ENCODE measurements at places on chromosomes 3 and 15.

- no peak for DNase-seq
Measured at GRCh38 chr3:181230258-181230657, 240.7 kb upstream of the DNAJC19 start.

GRCh38 chr3:135618123-135618522, 347.4 kb upstream of the PPP2R3A start:
- no peak for DNase-seq

- no peak for DNase-seq
Measured at GRCh38 chr15:68991723-68992122, 22.8 kb upstream of the NOX5 start.

- no peak for DNase-seq
Measured at GRCh38 chr15:66996094-66996493, 69.3 kb upstream of the SMAD3 start.

GRCh38 chr3:187434524-187434923, 66.3 kb downstream of the RTP4 start:
- no peak for DNase-seq

- no peak for DNase-seq
Measured at GRCh38 chr3:17806201-17806600, 63.8 kb upstream of the TBC1D5 start.

DNA sequence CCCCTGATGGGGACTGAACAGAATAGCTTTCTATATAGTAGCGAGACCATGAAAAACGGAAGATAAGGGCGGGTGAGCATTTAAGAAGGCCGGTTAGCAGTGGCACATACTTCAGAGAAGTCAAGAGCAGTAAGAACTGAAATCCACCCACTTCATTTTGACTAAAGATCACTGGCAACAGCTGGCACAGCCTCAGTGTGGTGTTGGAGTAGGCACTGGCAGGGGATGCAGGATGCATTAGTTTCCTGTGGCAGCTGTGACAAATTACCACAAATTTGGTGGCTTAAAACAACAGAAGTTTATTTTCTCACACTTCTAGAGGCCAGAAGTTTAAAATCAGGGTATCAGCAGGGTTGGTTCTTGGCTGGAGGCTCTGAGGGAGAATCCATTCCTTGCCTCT, 176.5 kb downstream of the ADAMTSL3 start:
- no peak for DNase-seq

- DNase-seq = no peak
Measured at GRCh38 chr3:34634939-34635338, 836.5 kb downstream of the PDCD6IP start.

- no peak for DNase-seq
Measured at GRCh38 chr3:120649830-120650233, 32.2 kb downstream of the HGD start.

DNA sequence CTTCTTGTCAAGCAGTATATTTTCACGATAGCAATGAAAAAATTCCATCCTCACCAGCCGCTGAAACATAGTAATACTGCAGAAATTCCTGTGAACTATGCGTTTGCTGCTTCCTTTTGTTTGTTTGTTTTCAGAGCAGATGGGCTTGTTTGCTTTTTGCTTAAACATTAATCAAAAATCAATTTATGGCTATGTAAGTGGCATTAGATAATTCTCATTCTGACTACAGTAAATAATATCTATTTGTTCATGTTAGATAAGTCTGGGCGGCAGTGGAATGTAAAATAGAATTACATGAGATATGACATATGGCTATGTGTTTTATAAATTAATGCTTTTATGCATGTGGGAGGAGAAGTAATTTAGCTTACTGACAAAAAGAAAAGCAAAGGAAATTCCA, 163.7 kb downstream of the PGPEP1L start:
- DNase-seq = no peak

DNA sequence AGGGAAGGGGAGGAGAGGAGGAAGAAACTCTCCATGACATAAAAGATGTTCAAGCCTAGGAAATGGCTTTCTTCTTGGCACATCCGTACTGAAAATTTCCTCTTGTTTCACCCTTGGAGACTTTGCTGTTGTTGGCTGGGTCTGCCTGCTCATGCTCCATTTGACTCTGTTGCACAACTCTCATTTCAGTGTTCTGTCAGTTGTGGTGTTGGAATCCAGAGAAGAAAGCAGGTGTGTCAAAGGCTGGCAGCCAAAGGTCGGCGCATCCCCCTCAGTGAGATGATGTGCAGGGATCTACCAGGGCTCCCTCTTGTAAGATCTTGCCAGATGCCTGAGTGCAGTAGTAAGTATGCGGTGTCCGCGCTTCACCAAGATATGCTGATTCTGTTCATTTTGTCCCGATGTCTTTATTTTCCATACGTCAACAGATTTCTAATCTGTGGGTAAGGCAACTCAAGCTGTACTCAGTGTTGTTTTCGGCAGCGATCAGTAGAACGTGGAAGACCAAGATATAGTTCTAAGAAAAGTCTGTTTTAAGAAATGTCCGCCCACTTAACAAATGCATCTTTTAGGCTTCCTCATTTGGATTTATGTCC, 265.2 kb upstream of the GOLGA6L4 start:
- DNase-seq = no peak

DNA sequence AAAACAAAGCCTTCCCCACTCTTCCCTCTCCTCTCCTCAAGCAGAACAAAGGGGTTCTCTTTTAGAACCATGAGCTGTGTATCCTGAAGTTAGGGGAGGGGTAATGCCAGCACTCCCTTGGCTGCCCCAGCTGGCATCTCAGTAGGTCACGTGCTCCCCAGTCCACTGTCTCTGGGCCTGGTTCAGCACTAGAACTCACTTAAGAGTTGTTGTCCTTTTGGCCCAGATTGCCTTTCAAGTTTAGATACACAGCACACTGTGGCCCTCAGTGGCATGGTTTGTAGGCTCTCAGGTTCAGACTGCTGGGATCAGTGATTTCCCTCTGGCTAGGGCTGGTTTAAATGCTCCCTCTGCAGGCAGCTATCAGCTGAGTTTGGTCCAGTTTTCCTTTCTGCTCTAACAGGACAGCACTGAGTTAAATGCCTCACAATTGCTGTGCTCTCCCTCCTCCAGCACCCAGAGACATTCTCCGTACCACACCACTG, 188.4 kb upstream of the ST8SIA2 start:
- DNase-seq = no peak

DNA sequence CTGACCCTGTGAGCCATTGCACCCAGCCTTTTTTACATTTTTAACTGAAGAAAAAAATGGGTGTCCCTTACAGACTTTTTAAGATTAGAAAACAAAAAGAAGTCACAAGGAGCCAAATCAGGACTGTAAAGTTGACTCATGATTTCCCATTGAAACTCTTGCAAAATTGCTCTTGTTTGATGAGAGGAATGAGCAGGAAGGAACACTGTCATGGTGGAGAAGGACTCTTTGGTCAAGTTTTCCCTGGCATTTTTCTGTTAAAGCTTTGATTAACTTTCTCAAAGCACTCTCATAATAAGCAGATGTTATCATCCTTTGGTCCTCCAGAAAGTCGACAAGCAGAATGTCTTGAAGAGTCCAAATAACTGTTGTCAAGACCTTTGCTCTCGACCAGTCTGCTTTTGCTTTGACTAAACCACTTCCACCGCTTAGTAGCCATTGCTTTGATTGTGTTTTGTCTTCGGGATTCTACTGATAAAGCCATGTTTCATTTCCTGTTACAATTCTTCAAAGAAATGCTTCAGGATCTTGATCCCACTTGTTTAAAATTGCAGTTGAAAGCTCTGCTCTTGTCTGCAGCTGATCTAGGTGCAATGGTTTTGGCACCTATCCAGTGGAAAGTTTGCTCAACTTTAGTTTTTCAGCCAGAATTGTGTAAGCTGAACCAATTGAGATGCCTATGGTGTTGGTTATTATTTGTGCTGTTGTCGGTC, 369.4 kb downstream of the MAGI1 start:
- no peak for DNase-seq

- DNase-seq = no peak
Measured at GRCh38 chr3:45056608-45057301, 30.7 kb downstream of the CLEC3B start.

- peak; percentile 40 for DNase-seq
Measured at GRCh38 chr3:113255100-113255853, 43.9 kb downstream of the BOC start.

GRCh38 chr3:47019201-47019600, 39.7 kb downstream of the NBEAL2 start:
- peak; percentile 59 for DNase-seq

DNA sequence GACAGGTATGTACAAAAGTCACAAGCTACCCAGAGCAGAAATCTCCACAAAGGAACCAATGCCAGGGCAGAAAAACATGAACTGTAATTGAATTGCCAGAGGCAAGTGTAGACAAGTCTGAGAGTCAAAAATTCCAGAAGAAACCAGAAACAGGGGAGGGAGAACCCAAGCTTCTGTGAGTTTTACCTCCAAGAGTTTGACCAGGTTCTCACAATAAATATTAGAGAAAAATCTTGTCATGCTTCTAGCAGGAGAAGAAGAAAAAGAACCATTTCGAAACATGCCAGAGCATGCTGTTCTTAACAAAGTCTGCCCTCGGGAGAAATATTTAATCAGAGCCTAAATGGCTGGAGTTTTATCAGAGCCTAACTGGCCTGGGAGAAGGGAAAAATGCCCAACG, 32.5 kb upstream of the AP3B2 start:
- no peak for DNase-seq

DNA sequence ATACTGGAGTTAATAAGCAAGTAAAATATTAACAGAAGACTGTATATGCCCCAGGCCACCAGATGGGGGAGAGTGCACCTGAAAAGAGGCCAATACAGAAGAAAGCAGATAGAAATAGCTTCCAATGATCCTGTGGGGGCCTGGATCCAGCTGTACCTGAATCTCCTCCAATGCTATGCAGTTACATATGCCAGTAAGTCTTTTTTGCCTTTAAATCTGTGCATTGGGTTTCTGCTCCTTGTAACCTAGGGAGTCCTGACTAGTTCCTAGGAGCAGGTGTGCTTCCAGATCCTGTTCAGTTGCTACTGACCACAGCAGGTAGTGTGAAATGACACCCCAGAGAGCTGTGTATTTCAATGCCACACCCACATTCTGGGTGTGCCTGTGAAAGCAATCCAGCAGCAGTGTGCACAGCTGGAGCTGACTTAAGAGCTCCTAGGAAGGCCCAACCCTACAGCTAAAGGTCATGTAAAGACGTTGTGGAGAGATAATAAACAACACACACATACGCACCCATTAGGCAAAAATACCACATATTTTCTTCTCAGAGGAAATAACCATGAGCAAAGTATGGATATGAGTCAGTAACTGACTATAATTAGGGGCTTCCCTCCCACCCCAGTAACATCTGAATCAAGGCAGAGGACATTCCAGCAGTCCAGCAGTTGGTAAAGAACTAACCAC, 62.2 kb upstream of the AKAP13 start:
- no peak for DNase-seq

GRCh38 chr3:45347315-45348000, 40.9 kb upstream of the LARS2 start:
- DNase-seq = no peak

DNA sequence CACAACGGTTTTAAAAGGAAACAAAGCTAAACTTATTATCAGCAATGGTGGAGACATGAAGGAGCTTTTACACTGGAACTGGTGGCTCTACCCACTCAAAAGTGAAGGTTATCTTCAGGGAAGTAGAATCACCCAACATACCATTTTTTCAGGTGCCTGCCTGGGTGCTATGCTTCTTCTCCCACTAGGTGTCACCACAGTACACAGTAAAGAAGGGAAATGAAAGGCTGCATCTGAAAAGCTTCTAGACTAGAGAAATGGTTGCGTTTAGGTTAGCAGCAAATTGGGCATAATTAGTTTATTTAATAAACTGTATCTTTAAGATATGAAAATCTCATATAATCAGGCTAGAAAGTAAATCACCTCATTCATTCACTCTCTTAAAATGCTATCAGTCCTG, 47.0 kb upstream of the SELENOK start:
- DNase-seq = no peak

- no peak for DNase-seq
Measured at GRCh38 chr3:186921578-186921977, 8.7 kb upstream of the ST6GAL1 start.

GRCh38 chr3:182294256-182294655, 499.0 kb upstream of the ATP11B start:
- no peak for DNase-seq

DNA sequence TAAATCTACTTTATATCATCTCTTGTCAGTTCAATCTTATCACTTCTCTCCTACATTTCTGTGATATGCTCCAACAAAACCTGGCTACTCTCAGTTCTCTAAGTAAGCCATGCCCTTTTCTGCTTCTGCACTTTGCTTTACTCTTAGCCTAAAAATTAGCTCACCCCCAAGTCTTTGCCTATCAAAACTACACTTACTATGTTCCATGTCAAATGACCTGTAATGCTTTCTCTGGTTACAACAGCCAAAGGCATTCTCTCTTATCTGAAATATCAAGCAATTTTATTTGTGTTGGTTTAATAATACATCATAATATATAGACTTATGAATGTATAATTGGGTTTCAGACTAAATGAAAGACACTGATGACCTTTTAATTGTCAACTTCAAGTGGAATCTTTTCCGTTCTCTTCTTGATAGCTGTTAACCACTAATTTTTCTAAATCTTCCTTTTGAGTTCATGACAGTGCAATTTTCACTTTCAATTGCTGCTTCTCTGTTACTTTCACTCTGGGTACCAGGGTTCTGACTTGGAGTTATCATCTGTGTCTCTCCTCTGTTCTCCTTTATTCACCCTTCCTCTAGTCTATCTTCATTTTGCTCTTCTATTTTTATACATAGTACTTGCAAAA, 619.0 kb upstream of the GOLIM4 start:
- no peak for DNase-seq

DNA sequence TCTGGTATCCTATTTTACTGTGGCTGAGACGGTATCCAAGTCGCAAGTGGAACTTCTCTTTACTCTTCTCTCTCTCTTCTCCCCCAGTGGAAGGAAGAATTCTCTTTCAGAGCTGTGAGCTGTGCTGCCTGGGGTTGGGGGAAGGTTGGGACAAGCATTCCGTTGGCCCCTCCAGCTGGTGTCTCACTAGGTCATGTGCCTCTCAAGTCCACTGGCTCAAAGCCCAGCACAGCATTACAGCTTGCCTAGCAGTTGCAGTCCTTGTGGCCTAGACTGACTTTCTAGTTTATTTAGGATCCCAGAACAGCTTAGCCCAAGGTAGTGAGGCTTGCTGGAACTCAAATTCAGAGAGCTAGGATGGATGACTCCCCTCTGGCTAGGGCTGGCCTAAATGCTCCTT, 76.1 kb upstream of the SPATA16 start:
- DNase-seq = no peak

GRCh38 chr15:73569361-73569760, 63.8 kb downstream of the NPTN start:
- no peak for DNase-seq

GRCh38 chr15:73387507-73388255, 18.9 kb upstream of the HCN4 start:
- DNase-seq = no peak

DNA sequence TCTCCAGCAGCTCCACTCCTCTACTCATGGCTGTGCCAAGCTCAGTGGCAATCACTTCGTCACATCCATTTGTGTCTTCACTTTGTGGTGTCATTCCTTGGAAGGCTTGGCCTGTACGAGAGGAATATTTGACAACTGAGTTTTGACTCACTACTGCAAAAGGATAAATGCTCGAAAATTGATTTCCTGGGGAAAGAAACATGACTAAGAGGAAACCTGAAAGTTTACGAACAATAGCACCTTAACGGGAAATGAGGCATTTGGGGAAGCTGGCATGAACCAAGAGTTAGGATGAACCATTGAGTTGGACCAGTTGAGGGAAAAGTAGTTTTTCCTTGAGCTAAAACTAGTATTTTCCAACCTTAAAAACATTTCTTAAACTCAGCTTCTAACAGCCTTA, 74.2 kb upstream of the ABHD17C start:
- no peak for DNase-seq
